A549 treated with ZK216348 at 1 μM for 4 hours (cell line): ENCODE measurements at places on chromosomes 12 and 14. TPM values are rescaled to one million over a fixed set of nuclear protein-coding genes. Genes with fewer than 3 reads are reported as not detected.

Gene LMNTD1
- total RNA-seq = not detected in 5 replicates

Gene PIWIL1
- total RNA-seq = not detected in 5 replicates

Gene CLEC1B
- total RNA-seq = not detected in 5 replicates

Gene RAPGEF3
- total RNA-seq = 0.47 to 0.98 TPM (median 0.54 TPM) in 5 replicates

Gene GPR68
- 0.18 to 0.21 TPM (median 0.19 TPM) in 3 of 5 replicates, not detected in the others for total RNA-seq

Gene CPNE6
- total RNA-seq = not detected in 5 replicates

Gene DHRS2
- total RNA-seq = 5.0 to 9.9 TPM (median 7.3 TPM) in 5 replicates

Gene NAV3
- total RNA-seq = 7.9 to 13.7 TPM (median 12.4 TPM) in 5 replicates

Gene STON2
- 0.93 to 1.6 TPM (median 1.0 TPM) in 5 replicates for total RNA-seq

Gene CDCA3
- 68.4 to 85.8 TPM (median 72.7 TPM) in 5 replicates for total RNA-seq
